ENCODE measurements at places on chromosomes 12 and 14.

- DNase-seq, result no peak
Observed at GRCh38 chr12:15726027-15726877, 62.9 kb downstream of the EPS8 start.

DNA sequence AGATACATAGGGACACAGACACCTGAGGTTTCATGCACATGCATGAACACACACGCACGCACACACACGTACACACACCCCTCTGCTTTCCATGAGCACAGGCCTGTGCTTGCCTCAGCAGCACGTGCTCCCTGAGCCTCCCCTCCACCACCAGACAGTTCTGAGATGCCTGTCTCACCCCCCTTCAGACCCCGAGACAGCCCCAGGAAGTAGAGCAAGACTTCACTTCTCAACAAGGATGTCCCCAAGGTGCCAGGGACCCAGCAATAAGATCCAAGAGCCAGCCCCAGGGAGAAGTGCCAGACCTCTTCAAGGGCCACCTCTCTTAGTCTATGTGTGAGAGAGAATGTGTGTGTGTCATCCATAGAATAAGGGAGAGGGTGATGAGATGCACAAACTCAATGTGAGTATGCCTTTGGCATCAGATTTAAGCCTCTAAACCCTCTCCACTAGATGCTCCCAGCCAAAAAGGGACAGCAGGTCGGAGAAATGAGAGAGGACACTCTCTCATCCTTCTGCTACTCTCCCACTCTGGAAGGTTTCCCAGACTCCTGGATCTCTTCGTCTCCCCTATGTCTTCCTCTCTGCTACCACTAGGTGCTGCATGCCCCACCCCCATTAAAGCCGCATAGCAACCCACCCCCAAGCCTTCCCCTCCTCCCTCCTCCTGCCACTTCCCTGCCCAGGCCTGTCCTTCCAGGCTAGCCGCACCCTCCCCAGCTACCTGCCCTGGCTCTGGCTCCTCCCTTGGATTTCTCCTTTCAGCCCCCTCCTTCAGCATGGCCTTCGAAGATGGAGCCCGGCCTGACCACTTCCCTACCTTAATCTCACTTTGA, 7.7 kb downstream of the RARG start:
- DNase-seq, result peak; percentile 12

GRCh38 chr12:42402821-42403411, 76.9 kb downstream of the PPHLN1 start:
- DNase-seq, result no peak

GRCh38 chr14:104388541-104389325, 190.8 kb upstream of the C14orf180 start:
- DNase-seq, result no peak

GRCh38 chr14:73753887-73754795, 40.0 kb upstream of the PNMA1 start:
- DNase-seq, result no peak

Measured in NCI-H524 (cell line).